ENCODE measurements at places on chromosomes 1 and 21.

DNA sequence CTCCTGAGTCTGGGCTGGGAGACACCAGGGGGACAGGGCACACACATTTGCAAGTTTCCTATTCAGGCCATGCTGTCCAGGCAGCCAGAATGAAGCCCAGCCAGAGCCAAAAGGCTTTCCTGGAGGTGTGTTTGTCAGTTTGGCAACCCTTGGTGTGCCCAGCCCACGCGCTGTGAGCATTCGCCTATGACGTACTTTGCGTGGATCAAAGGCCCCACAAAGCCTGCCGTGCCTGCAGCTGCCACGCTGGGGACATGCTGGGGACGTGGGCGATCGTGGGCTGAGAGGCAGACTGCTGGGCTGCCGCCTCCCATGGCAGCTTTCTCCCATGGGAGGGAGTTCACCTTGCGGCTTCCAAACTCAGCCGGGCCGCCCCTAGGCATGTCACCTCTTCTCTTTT lies 57.5 kb downstream of the CD247 start:
- no peak for DNase-seq

- no peak for DNase-seq
Measured at GRCh38 chr1:217924924-217925323, 293.8 kb downstream of the SPATA17 start.

- DNase-seq, result no peak
Measured at GRCh38 chr21:34950980-34951379, 98.1 kb downstream of the RUNX1 start.

GRCh38 chr1:6059866-6060265 lies 14.2 kb downstream of the KCNAB2 start:
- no peak for DNase-seq

- no peak for DNase-seq
Measured at GRCh38 chr1:219304227-219305226, 130.8 kb downstream of the LYPLAL1 start.

GRCh38 chr1:204240233-204240632 lies 26.4 kb upstream of the GOLT1A start:
- DNase-seq, result no peak

- DNase-seq, result no peak
Measured at GRCh38 chr1:170758992-170759391, 95.1 kb downstream of the PRRX1 start.

GRCh38 chr1:107782217-107782845 lies 182.6 kb downstream of the VAV3 start:
- DNase-seq, result no peak
